Activated CD4-positive, alpha-beta T cell treated with anti-CD3 and anti-CD28 coated beads for 4 hours (primary cell): ENCODE measurements at places on chromosomes 4 and X.

DNA sequence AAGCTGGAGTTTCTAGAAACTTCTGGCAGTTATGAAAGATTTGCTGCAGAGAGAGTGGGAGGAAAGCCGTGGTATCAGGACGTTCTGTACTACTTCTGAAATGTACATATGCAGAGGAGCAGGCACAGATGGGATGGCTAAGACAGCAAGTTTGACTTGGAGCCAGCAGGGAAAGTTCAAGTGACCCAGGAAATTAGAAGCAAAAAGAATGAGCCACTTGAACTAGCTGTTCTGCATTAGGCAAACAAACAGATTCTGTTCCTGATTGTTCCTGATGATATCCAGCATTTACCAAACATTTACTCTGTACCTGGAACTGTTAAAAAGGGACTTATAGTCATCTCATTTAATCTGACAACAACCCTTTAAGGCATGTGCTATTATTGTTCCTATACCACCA, 41.4 kb upstream of the CXCL13 start:
- DNase-seq, result no peak

DNA sequence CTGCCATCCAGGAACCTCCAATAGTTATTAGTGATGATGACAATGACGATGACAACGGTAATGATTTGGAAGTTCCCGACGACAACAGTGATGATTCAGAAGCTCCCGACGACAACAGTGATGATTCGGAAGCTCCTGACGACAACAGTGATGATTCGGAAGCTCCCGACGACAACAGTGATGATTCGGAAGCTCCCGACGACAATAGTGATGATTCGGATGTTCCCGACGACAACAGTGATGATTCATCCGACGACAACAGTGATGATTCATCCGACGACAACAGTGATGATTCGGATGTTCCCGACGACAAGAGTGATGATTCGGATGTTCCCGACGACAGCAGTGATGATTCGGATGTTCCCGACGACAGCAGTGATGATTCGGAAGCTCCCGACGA, 14.7 kb downstream of the CXCR3 start:
- no peak for DNase-seq

DNA sequence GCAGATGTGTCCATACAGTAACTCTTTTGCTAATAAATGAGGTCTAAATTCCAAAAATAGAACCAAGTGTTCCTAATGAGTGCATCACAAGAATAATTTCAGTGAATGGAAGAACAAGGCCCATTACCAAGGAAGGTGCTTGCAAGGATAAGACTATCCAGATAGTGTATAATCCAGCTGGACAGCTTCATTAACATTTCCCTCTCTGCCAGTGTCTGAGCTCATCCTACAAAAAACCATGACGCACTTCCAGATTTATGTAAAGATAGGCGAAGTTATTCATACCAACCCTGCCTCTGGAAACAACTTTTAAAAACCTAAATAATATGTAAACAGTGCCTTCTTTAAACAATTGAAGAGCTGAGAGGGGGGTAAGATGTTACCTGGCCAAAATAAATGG, 177.9 kb upstream of the STK26 start:
- DNase-seq, result no peak

DNA sequence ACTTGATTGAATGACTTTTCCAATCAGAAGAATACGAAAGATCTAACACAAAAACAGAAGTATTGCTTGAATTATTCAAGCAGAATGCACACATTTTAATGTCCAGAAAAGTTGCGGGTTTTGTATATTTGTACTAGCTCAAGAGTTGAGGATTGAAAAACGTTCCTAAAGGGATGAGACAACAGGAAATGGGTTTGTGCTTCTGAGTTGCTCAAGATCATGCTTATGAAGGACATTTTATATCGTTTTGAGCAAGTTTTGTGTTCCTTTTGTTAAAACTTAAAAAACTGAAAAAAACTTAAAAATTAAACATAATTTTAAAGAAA, 353 bp upstream of the SMIM10 start:
- no peak for DNase-seq

DNA sequence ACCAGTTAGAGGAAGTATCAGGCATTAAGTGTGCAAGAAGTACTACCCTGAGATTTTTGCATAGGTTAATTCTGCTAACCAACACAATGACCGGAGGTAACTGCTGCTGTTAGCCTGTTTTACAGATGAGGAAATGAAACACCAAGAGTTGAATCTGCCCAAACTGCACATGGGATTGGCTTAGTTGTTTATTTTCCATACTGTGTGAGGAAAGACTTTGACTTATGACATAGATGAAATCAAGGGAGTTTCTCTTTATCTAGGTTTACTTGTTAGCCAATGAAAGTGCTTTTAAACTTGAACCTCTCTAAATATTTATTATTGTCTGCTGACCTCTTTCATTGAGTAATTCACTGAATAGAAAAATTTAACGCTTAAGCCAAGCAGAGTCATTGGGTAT, 10.3 kb downstream of the GUCY1B1 start:
- no peak for DNase-seq

DNA sequence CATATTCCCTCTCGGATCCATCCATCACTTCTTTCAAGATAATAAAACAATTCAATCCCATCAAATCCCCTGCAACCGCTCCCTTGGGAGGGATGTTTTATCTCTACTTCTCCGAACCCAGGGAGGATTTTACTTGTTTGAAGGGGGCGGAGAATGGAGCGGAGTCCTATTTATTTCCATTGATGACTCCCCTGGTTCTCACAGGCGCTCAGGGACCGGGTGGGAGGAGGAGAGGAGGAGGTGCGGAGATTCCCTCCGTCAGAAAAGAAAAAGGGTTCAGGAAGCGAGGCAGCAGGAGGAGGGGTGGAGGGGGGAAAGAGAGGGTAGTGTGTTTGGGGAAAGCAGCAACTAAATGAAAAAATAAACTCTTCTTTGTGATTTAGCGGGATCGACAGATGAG, 2.1 kb downstream of the NDNF start:
- no peak for DNase-seq

- DNase-seq, result no peak
Observed at GRCh38 chr4:135277068-135277979, 1075.7 kb upstream of the PABPC4L start.

DNA sequence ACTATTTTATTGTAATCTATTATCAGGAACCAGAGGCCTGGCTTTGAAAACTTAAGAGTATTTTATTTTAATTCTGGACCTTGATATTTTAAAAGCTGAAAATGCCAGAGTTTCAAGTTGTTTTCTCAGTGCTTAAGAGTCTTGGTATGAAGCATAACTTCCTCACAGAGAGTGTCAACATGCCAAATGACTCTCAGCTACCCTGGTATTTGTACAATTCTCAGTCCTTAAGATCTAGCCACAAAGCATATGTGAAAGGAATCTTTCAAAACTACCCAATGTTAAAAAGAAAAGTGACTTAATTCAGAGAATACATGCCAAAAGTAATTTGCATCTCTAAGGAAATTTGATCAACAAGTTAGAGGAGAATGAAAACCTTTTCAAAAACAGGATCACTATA, 171.9 kb downstream of the DKK2 start:
- DNase-seq, result no peak

- no peak for DNase-seq
Observed at GRCh38 chrX:80876877-80877276, 67.2 kb upstream of the BRWD3 start.

GRCh38 chr4:117001077-117001476, 84.3 kb downstream of the TRAM1L1 start:
- no peak for DNase-seq

DNA sequence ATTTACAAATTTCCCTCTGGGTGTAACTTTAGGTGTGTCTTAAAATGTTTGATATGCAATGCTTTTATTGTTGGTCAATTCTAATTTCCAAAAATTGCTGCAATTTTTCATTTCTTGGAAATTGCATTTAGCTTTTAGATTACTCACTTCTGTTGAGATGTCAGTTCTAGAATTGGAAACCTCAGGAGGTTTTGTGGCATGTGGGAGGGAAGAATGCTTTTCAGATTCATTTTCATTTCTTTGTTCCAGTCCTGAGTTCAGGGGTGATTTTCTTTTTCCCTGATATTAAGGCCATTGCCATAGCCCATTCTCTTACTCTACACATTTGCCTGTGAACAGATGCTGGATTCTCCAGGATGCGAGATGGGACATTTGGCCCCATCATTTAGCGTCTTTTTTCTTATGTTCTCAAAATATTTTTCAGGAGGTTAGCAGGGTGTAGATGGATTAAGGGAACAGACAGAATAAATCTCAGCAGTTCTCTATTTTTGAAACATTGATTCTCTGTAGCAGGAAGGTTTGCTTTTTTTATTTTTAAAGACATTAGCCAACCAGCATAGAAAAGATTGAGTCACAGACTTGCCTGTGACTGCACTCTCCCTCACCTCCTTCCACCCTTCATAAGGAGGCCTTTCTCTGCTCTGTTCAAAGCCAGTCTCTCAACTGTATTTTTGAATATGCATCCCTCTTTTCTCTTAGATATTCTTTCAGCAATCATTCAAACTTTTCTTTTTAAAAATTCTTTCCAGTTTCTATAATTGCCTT, 238.4 kb upstream of the ANXA3 start:
- DNase-seq, result no peak

GRCh38 chrX:149453906-149454822, 50.9 kb downstream of the IDS start:
- no peak for DNase-seq

DNA sequence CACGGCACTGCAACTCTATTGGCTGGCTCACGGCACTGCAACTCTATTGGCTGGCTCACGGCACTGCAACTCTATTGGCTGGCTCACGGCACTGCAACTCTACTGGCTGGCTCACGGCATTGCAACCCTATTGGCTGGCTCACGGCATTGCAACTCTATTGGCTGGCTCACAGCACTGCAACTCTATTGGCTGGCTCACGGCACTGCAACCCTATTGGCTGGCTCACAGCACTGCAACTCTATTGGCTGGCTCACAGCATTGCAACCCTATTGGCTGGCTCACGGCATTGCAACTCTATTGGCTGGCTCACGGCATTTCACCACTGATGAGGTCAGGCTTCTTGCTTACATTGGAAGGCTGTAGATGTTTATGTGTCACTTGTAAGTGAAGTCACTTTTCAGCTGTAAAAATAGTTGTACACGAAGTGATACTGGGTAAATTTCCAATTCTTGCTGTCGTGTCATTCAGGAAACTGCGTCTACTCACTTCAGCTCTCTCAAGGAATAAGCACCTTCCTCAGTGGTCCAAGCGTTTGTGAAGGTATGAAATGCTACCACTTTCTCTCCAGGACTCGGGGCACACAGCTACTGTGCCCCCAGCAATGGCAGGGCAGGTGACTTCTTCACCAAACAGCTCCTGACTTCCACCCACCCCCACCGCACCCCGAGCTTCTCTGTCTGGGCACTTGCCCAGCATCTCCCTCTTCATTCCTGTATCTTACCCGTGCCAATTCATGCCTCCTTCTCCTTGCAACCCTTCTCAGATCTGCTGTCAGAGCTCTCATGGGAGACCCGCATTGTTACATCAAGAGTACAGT, 141.3 kb downstream of the AFAP1 start:
- no peak for DNase-seq

DNA sequence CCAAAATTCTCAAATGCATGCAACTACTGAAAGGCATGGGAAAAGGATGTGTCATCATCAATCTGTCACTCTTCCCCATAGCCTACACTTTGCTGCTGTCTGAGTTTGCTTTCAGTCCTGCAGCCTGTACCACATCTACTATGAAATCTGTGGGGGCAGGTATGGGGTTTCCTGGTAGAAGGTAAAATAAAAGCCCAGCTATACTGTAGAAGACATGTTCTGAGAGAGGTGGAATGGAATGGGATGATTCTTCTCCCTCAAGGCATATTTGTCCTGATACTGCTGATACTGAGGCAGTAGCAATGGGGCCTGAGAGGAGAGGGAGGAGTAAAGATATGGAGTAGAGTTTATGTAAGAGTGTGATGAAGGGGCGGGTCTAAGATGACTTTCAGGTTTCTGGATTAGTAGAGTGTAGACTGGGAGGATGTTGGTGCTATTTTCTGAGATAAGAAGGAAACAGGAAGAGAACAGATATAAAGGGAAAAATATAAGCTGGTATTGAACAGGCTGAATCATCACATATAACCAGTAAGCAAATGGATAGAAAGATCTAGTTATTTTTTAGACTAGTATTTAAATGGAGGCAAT, 38.7 kb upstream of the GYPA start:
- no peak for DNase-seq

DNA sequence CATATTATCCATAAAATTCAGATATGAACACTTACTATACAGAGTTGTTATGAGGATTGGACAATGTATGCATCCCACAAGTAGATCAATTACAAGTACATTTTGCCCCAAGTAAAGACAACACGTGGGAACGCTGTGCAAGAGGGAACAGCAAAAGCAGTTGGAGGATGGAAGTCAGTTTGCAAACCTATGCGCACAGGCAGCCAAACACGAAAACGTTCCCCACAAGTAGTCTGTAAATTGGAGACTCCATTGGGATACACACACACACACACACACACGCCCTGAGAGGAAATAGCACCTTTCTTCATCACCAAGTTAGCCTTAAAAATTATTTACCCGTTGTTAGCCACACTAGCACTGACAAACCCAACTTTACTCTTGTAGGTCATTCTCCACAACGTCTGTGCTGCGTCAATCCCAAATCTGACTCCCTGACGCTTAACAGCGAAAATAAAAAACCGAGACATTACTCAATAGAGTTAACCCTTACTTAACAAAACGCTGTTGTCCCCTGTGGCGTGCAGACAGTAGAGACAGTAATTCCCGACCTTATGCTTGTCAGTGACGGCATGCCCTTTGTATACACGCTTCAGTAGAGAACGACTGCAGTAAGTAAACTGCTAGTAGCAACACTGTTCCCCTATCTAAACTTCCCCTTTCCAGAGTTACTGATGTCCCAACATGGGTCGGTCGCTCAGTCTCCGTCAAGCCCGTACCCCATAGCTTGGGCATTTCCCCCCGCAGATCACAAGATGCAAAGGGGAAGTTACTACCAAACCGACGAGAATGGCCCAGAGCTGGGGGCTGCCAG, 730 bp downstream of the MANBA start:
- no peak for DNase-seq

- DNase-seq, result no peak
Observed at GRCh38 chr4:930028-930551, 2.0 kb downstream of the GAK start.

- no peak for DNase-seq
Observed at GRCh38 chr4:149751174-149751573, 64.5 kb downstream of the IQCM start.

DNA sequence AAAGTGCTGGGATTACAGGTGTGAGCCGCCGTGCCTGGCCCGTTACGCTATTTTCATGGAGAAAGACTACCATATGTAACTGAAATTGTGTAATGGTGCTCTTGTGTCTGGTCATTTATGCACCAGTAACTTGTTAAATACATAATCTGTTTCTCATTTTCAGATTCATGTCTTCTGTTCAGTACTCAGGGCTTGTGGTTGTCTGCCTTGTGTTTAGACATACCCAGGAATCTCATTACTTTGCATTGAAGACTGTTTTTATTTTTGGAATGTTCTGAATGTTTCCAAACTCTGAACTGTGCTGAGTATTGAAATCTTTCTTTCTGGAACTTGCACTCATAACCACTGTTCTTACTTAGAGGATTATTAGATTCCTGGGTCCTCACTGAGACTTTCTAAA, 52.8 kb downstream of the PDLIM5 start:
- no peak for DNase-seq
